ENCODE measurements at places on chromosomes 7 and 10.

DNA sequence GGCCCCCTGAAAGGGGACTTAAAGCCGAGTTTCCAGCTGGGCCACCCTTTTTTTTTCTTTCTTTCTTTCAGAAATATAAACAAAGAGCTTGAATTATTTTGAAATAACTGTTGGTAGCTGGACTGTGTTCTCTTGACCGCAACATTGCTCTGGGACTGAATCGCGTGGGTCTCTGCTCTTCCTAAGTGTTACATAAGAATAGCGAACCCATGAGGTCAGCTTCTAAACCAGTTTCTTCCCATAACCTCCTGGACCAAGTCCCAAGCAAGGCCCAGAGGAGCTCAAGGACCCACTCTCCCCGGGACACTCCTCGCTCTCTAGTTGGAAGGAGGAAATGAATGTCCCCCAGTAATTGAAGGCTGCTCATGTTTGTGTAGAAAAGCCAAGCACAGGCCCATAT lies 91.1 kb downstream of the CXCL12 start:
- DNase-seq, result no peak

DNA sequence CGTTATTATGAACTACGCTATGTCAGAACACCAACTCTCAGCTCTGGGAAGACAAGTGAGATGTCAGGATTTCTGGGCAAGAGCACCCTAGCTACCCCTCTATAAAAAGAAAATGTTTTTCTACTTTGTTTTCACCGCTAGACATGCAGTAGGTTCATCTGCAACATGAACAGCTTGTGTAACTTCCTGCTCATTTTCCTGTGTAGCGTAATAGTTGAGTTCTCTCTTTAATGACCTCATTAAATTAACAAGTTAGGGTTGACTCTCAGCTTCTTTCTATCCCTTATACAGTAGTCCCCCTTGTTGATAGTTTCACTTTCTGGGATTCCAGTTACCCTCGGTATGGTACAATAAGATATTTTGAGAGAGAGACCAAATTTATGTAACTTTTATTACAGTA lies 329.4 kb upstream of the ZNF32 start:
- no peak for DNase-seq

GRCh38 chr10:784403-785088 lies 95.1 kb upstream of the DIP2C start:
- peak; percentile 54 for DNase-seq

DNA sequence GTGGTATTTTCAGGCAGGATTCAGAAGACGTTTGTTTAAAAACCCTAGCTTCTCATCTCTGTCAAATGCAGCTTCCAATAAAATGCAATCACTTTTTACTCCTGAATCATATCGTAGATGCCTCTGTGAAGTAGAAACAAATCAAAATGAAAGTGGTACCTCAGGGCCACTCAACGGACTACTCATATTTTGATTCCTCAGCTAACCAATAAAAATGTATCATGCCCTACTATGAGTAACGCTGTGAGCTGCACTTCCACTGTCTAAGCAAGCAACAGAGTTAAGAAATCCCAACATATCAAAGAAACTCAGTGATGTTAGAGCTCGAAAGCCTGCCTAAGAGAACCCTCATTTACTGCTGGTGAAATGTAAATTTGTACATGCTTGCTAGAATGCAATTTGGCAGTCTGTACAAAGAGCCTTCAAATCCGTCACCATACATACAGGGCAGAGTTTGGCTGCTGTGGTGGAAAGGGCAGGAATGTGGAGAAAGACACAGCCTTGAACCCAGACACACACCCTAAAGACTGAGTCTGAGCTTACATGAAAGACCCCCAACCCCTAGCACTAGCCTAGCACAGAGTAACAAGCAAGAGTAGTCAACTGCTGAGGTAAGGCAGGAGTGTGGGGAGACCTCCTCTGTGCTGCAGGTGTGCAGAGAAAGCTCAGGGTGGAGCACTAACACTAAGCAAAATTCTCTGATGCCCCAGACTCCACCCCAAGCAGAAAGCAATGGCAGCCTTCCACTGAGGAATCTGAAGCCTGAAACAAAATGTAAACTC lies 151.5 kb downstream of the ANK3 start:
- no peak for DNase-seq

DNA sequence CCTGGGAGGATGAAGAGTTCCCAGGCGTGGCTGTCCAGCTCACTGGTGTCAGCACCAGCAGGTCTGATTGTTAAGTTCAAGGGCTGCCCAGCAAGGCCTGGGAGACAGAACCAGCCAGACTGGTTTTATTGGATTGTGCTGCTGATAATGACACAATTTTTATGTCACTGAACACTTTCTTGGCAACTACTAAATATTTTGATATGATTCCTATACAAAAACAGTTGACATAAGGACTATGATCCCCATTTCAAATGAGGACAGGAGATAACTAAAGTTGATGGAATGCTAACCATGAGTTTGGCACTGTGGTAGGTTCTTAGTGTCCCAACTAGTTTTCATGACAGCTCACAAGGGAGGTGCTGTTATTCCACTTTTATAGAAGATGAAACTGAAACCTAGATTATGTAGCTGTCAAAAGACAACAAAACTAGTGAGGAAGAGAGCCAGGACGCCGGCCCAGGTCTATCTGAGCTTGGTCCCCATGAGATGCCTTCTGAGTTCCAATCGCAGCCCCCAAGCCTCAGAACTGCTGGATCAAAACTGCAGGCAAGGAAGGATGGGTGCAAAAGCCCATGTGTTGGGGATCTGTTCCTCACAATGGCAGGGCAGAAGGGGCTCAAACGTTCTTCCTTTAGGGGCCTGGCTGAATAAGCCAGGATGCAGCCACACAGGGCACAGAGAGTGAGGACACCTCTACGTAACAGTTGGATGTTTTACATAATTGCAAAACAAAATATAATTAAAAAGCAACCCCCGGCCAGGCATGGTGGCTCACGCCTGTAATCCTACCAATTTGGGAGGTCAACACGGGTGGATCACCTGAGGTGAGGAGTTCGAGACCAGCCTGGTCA lies 52.8 kb downstream of the COBL start:
- peak; percentile 77 for DNase-seq

- DNase-seq, result no peak
Observed at GRCh38 chr10:101568054-101568745, 19.9 kb downstream of the POLL start.

DNA sequence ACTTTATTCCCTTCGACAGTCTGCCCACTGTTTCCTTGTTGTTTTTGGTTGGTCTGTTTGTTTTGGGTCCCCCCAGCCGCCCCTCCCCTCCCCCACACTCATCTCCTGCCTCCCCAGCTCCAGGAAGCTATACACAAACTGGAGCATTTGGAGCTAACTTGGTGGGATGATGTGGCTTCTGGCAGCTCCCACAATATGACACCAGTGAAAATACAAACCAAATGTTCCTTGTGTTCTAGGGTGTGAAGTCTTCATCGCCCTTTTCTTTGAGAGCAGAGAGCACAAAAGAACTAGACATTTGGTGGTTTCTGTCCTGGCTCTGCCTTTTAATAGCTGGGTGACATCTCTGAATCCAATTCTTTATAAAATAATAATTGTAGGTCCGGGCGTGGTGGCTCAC lies 33.8 kb downstream of the CREB5 start:
- no peak for DNase-seq

Measured in pancreas (tissue), 10 donors.